IMR-90 (cell line): ENCODE measurements at places on chromosomes 2 and 18.

DNA sequence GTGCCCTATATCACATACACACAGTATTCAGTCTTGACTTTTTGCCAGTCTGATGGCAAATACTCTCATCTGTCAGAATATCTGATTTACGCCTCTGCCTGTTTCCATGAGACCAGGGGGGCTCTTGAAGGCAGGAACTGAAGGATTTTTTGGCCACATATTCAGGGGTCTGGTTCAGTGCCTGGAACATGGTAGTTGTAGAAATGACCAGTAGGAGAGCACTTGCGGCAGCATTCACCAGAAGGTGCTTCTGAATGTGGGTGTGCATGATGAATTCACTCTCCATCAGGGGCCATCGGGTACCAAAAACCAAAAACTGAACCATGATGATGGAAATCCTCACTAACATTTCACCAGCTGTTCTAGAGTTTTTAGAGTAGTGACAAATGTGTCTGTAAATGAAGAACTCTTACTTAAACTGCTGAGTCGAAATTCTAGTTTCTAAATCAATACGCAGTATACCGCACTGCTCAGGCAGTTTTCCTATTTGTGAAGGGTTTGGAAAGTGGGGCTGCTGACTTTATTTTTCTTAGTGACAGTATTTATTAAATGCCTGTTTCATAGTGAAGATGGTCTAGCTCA, 54.6 kb downstream of the MERTK start:
- DNase-seq = no peak

- peak; percentile 17 for DNase-seq
These were observed 289.1 kb downstream of the TRIB2 start for GRCh38 chr2:13005761-13006335.

DNA sequence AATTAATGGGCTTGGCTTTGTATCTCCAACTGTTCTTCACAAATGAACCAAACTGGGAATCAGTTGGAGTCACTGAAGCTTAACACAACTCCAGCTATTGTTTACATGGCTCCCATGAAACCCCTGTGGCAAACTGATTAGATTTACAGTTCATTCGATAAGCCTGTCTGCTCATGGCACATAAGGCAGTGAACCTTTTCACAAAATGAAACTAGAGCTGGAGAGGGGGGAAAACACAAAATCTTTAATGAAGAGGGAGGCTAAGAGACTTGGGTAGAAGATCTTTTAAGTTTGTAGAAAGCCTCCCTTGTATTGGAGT, 11.6 kb upstream of the ITGA6 start:
- DNase-seq = no peak

- no peak for DNase-seq
These were observed 638.7 kb downstream of the ZEB2 start for GRCh38 chr2:143881246-143881645.

- DNase-seq = peak; percentile 51
These were observed 7.6 kb upstream of the TNS1 start for GRCh38 chr2:218010140-218010983.

GRCh38 chr18:48665654-48666053, 126.8 kb downstream of the CTIF start:
- DNase-seq = no peak

- DNase-seq = peak; percentile 63
These were observed 25.5 kb downstream of the CENPO start for GRCh38 chr2:24818721-24819167.

GRCh38 chr2:136324966-136325365, 207.0 kb upstream of the CXCR4 start:
- no peak for DNase-seq

- no peak for DNase-seq
These were observed 7.6 kb upstream of the THOC1 start for GRCh38 chr18:275486-275885.

- DNase-seq = no peak
These were observed 1860.1 kb downstream of the SUCLG1 start for GRCh38 chr2:82599021-82599420.

DNA sequence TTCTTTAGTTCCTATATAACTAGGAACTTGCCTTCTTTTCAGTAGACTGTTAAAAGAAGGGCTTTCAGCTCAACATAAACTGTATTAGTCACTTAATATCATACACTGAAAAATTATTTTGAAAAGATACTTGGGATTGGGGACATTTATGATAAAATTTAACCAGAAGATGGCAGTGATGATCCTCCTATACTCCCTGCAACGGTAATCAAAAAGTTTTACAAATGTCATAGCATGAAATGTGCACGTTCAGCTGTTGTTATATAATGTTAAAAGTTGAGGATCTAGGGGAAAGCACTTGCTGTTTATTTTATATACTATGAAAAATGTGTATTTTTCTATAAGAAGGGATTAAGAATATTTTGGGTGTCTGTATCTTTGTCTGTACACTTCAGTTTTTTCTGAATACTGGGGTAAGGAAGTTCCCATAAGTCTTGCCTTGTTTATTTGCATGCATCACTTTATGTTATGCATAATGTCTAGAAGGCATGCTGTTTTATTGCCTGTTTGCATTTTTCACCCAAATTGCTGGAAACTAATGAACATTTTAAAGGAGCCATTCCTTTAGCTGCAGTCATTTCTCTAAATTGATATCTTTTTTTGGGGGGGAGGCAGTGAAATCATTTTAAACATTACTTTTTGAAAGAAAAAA, 19.0 kb downstream of the DYNC1I2 start:
- peak; percentile 46 for DNase-seq

GRCh38 chr2:172726172-172726735, 9.4 kb upstream of the RAPGEF4 start:
- DNase-seq = peak; percentile 31

DNA sequence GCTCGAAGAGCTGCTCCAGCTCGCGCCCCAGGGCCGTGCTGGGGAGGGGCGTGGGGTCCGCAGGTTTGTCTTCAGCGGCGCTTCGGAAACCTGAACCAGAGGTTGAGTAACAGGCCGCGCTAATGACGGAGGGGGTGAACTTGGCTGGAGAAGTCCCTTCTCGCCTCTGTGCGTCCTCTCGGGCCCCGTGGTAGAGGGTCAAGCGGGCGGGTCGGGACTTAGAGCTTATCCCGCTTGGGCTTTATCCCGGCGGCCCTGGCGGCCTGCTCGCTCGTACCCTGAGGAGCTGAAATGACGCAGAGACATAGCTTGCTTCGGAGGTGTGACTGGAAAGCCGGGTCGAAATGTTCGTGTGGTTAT, 479 bp downstream of the RNMT start:
- DNase-seq = peak; percentile 56
